Cardiac septum (tissue), 1 donor: ENCODE measurements at places on chromosomes 4 and X.

DNA sequence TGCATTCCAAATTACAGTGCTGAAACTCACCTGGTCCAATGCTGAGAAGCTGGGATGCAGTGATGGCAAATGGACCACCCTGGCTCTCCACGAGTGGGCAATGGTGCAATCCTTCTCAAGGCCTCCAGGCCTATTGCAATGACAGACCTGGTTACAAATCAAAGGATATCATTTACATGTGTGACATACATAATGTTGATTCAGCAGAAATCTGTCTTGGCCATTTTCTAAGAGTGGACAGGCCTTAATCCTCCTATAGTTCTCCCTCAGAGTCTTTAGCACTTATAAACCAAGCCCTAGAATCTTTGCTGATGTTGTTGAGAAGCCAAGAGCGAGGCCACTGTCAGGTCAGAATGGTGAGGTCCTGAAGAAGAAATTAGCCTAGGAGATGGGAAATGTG lies 17.1 kb downstream of the LRAT start:
- no peak for DNase-seq

DNA sequence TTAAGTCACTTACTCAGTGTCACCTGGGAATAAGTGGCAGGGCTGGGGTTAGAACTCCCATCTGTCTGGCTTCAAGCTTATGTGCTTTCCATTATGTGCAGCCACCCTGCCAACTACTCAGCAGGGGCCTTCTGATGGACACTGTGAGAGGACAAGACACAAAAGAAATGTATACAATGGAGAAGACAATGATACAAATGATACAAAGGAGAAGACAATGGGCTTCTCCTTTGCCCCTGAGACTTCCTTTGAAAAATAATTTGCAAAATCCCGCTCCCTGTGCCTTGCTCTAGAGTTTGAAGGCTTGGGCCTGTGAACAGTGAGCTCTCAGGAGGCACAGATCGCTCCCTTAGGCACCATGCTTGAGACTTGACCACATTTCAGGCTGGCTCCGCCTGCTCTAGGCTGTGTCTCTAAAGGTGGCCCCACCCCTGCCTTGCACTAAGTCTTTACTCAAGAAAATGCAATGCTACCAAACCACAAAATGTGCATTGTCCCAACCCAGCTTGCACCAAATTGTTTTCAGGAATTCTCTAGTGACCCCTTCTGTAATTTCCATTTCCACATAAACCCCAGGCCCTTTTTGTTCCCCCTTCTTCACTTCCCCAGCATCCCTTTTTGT lies 27.1 kb upstream of the STX18 start:
- no peak for DNase-seq

GRCh38 chr4:72577211-72577610 lies 8.2 kb upstream of the ADAMTS3 start:
- no peak for DNase-seq

DNA sequence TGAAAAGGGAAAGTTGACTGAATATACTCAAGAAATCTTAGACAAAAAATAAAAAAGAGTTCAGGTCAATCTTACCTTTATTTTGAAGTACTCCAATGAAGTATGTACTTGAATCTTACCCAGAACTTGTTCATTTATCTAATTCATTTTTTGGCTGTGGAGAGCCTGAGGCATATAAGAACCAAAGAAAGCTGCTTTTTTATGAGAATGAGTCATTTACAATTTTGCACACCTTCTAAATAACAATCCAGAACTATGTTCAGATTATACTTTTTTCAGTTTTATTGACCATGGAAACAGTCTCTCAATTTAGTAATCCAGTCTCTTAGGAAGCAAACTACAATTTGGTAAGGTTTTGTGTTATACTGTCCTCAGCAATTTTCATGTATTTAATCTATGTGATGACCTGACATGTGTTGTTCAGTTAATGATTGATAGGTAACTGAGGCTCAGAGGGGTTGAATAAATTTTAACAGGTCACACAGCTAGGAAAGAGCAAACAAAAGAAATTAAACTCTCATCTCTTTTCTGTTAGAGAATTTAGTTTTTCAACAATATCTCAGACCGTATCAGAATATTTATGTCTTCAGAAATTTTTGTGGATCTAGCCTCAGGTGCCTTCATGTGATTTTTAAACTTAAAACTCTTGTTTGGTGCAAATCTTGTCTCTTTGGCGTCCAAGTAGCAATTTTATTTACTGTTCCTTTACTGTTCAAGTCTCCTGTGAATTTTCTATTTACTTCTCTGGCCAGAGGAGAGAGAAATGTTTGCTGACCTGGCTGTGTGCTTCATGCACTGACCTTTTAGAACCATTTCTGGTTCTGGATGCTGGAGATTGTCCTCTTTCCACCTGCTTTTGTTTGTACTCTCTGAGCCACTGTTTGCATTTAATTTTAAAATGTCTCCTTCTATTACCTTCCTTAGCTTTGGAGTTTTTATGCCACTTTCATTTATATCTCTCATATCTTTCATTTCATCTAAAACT lies 1453.4 kb downstream of the STIM2 start:
- no peak for DNase-seq

DNA sequence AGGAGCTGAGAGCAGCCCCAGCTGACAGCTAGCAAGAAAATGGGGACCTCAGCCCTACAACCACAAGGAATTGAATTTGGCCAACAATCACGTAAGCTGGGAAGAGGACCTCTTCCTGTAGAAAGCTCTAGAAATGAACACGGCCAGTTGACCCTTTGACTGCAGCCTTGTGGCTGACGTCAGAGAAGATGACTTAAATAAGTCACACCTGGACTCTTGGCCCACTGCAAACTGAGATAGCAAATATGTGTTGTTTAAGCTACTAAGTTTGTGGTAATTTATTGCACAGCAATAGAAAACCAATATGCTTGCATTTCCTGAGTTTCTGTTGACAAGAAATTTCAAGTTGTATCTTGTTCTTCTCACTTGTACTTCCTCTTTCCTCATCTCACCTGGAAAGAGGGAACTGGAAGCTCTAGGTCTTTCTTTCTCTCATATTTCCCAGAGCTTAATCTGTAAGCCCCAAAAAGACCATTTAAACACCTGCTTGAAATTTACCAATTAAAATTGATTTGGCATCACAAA lies 18.8 kb downstream of the PRKG2 start:
- no peak for DNase-seq
